ENCODE measurements at places on chromosomes 6 and 20.

DNA sequence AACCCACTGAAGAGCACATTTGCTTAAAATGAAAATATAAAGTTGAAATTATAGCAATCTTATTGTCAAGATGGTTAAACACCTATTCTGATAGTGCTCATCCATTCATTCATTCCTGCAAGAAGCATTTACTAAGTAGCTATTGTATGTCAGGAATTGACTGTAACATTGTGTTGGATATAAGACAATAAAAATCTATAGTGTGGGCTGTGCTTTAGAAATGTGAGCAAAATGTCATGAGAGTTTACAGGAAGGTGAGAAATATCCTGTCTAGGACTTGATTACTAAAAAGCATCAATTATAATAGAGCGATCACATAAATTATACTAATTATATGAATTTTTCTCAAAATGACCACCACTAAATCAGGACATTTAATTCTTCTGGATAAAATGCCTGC, 123.0 kb downstream of the HAO1 start:
- ATAC-seq = no peak

- peak; percentile 36 for ATAC-seq
These were observed 732 bp downstream of the CYP24A1 start for GRCh38 chr20:54172856-54173652.

- no peak for ATAC-seq
These were observed 49.3 kb downstream of the SLC35F1 start for GRCh38 chr6:117956386-117956785.

DNA sequence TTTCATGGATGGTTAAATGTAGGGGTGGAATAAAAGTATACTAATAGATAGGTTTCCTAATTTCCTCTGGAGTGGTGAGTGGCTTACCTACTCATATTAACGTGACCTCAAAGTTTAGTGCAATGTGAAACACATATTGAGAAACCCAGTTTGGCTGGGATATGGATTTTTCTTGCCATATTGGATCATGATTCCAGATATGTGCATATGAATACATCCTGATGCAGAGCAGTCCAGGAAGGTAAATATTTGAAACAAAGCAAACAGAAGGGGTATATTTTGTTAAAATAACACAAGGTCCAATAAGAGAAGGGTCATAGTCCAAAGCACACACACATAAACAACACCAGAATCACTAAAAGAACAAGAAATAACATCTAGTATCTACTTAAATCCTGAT, 608.1 kb downstream of the PKHD1 start:
- no peak for ATAC-seq

DNA sequence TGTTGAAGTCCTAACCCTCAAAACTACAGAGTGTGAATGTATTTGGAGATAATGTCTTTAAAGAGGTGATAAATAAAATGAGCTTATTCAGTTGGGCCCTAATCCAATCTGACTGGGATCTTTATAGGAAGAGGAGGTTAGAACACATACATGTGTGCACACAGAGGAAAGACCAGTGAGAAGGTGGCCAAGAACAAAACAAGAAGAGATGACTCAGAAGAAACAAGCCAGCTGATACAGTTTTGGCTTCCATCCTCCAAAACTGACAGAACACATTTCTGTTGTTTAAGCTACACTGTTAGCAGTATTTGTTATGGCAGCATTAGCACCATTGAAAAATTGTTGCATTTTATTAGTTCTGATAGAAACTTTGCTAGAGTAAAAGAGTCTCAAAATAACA, 609.3 kb upstream of the IMPG1 start:
- no peak for ATAC-seq

DNA sequence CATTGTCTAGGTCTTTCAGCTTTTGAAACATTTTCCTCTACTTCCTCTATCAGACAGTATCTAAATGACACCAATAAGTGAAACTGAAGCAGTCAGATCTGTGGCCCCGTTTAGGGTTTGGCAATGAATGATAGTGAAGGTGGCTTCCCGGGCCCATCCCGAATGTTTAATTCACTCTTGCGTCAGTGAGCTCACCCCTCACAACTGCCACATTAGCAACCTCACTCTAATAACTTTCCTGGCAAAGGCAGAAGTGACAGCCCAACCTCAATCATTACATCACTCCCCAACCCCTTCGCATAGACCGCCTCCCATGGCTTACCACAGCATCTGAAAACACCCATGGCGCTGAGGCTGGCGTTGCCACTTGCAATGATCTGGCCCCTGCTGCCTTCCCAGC, 92.4 kb upstream of the CD83 start:
- ATAC-seq = no peak

- ATAC-seq = no peak
These were observed 632.2 kb downstream of the HACE1 start for GRCh38 chr6:104227508-104227907.

DNA sequence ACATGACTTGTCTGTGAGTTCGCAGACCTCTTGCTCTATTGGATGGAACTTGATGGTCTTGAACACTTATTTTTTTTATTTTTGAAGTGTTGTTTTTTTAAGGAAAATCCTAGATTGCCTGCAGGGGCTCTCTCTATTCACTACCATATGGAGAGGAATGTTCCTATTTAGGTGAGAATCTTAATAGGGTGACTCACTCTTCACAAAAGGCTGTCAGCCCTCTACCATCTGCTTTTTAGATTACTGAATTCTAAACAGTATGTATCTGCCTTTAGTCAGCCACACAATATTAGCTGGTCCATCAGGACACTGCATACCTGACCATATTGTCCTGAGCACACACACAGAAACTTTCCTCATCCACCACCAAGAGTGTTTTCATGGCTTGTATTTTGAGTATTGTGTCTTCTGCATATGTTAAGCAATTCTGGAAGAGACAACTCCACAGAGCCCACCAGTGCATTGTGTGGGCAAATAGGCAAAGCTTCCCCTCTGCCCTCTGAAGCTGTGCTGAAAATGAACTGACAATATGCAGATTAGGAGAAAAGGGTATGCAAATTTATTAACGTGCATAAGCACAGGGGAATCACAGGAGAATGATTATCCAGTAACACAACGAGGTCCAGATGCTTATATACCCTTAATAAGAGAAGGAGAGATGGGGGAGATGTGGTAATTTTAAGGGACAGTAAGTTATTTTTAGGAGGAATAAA, 6.6 kb upstream of the BTBD9 start:
- no peak for ATAC-seq

DNA sequence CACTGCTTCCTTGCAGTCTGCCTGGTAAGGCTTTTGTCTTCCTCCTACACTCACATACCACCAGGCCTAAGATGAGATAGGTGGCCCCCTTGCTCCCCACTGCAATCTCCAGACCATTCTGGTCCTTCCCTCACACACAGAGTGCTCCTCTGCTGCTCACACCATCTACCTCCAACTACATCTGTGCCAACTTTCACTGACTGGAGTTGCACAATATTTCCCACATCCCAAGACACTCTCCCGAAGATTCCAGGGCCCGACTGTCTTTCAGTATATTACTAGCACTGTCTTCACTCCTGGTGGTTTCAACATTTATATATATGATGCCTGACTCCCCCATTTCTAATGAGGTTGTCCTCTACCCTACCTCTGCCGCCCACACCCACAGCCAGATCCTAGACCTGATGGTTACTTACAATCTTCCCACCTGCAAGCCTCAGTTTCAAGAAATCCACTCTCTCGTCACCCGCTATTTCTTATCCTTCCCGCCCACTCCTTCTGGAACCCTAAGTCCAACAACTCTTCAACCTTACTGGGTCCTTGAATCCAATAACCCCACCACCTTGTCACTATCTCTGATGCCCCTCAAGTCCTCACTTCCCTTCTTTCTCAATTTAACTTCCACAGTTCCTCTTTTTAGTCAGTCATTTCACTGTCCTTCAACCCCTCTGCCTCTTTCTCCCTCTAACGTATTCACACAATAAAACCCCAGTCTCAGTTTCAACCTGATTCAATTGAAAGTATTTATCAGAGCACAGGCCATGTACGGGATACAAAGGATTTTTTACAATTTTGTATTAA, 21.6 kb downstream of the RALGAPA2 start:
- no peak for ATAC-seq

GRCh38 chr6:36863670-36864540, 10.7 kb downstream of the PPIL1 start:
- no peak for ATAC-seq

GRCh38 chr6:158706369-158706982, 56.6 kb downstream of the SYTL3 start:
- peak; percentile 64 for ATAC-seq

DNA sequence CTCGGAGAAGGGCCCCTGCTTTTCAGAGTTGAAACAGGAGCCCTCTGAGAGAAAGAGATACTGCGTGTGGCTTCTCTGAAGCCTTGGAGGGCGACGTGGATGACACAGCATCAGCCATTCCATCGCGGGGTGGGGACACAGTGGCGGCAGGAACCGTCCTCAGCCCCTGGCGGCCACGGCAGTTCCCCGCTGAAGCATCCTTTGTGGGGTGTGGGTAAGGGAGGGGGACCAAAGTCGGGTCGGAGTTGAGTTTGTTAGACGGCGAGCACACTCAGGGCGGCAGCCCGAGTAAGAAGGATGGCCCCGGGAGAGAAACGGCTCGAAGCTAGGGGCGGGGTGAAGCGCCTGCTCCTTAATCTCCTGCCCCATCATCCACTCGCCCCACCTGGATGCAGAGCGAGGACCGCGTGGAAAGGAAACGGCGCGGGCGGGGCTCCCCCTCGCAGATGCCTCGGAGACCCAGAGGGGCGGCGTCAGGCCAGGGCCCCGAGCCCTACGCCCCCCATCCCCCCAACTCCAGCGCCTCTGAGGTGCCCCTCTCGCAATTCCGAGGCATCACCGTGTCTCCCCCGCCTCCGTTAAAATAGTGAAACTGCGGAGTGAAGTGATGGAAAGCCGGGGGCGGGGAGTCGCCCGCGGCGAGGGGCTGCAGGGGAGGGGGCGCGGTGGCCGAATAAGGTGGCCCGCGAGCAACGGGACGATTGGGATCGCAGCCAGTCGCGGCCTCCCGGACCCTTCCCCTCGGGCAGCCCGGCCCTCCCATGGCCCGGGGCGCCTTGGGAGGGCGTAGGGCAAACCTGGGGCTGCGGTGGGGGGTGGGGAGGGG, 796 bp upstream of the RREB1 start:
- no peak for ATAC-seq

DNA sequence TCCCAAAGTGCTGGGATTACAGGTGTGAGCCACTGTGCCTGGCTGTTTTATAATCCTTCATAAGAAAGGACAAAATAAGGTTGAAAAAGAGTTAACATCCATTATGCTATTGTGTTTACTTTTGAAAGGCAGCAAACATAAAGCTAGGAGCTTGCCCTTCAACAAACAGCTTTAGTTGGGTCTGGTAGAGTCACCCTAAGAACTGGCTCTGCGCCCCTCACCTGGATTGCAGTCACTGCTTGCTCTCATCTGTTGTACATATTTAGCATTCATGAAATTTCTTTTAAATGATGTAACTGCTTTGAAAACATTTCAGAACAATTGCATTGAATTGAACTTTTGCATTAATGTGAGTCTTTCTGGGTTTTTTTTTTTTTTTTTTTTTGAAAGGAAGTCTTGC, 38.9 kb downstream of the JARID2 start:
- ATAC-seq = no peak

GRCh38 chr6:125117818-125118217, 35.8 kb upstream of the TPD52L1 start:
- no peak for ATAC-seq

GRCh38 chr20:20772497-20773085, 60.1 kb upstream of the RALGAPA2 start:
- no peak for ATAC-seq

DNA sequence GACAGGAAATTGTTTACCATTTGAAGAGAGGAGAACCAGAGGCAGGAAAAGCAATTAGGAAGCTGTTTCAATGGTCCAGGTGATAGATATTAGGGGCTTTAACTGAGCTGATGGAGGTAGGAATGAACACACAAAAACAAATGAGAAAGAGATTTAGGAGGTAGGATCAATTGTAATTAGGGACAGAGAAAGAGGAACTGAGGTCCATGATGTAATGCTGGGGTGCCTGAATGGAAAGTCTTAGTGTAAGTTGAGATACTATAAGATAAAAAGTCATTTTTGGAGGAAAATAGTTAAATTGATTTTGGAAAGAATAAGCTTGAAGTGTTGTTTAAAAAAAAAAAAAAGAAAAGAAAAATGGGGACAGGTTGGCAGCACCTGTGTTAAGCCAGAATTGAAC, 58.5 kb upstream of the B3GAT2 start:
- no peak for ATAC-seq

DNA sequence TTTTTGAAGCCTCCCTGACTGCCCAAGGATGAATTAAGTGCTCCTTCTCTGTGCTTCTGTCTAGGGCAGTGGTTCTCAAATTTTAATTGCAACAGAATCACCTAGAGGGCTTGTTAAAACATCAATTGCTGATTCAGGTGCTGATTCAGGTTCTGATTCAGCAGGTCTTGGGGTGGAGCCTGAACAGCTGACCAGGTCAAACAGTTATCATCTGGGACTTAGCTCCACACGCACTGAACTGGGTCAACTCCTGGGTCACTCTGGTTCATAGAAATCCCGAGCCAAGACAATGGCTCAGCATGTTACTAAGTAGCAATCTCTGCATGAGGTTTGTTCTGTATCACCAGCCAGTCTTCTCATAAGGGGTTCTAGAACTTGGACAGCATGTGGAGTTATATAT, 192.3 kb downstream of the GJA1 start:
- no peak for ATAC-seq

DNA sequence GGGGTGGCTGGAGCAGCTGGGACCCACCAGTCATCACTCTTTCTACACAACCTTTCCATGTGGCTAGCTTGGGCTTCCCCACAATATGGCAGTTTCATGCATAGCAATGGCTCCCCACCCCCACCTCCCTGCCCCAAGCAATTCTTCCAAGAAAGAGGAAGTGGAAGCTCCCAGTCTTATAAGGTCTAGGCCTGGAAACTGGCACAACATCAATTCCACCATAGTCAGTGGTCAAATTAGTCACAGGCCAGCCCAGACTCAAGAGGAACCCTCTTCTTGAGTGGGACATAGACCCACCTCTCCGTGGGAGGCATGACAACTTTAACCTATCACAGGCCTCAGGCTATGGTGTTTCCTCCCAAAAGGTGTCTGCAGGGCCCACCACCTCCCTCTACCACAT, 17.7 kb downstream of the TGM6 start:
- ATAC-seq = no peak

DNA sequence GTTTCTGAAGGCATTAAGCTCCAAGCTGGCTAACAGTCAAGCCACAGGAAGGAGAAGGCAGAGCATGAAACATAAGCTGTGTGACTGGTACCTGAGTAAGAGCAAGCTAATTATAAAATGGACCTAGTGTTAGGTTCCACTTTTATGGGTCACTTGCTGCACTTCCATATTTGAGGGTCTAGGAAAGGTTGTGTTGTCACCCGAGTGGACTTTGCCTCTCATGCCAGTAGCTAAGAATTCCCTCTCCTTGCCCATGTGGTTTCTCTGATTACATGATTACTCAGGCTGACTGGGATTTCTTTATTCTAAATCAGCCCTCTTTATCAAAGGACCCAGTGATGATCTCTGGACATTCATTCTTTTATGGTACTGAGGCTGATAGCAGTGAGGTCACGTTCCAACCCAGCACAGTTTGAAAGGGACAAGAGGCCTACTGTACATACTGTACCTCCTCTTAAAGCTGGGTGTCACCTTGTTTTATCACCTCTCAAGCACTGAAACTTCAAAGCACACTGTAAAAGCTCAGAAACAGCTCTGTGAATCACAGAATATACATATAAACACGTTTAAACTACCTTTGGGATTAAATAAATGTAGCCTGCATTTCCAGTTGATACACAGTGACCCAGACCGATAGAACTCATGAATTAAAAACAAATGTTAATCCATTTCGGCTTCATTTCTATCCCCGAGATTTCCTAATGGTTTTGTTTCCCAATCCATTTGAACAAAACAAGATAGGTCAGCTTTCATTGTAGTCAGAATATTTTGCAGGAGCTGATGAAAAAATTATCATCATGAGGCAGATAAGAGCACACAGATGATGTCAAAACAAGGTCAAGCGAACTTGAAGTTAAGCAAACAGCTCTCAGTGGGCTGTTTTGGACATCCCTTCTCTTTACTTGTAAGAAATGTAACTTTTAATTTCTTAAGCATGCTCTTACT, 96.5 kb downstream of the ALDH8A1 start:
- peak; percentile 74 for ATAC-seq
